ENCODE measurements at places on chromosomes 2 and 18.

GRCh38 chr18:471716-472115, 28.8 kb downstream of the COLEC12 start:
- DNase-seq = no peak

DNA sequence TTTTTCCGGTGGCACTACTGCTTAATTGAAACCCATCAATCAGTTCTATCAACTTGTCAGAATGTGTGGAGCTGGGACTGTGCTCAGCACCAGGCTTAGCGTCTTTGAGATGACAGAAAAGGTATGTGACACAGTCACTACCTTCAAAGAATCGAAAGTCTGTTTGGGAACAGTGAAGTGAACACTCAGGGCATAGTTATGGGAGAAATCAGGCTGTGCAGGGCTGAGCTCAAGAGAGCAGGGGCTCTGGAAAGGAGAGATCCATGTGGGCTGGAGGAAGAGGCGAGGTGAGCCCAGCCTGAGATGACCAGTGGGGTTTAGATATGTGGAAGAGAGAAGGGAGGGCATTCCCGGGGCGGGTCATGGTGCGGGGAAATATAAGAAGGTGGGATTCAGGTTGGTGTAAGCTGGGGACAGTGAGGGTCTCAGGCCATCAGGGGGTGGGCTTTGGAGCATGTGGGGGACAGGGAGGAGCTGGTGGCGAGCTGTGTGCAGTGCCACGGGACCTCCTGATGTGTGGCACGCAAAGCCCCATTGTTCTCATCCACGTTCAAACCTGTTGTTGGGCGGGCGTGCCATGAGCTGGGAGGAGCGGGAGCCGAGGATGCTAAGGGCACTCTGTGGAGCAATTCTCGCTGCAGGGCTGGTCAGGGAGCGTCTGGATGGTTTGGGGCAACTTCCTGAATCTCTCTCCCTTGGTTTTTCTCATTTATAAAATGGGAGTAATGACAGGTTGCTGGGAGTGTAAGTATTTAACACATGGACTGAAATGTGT, 72.5 kb downstream of the VAPA start:
- no peak for DNase-seq

GRCh38 chr2:143262389-143262788, 133.2 kb downstream of the ARHGAP15 start:
- DNase-seq = no peak

GRCh38 chr2:60886991-60887390, 5.6 kb downstream of the REL start:
- no peak for DNase-seq

Data from right cardiac atrium (tissue), 5 donors.